ENCODE measurements at places on chromosomes 7 and 10.

GRCh38 chr10:533186-533585 lies 156.3 kb downstream of the DIP2C start:
- DNase-seq = no peak

DNA sequence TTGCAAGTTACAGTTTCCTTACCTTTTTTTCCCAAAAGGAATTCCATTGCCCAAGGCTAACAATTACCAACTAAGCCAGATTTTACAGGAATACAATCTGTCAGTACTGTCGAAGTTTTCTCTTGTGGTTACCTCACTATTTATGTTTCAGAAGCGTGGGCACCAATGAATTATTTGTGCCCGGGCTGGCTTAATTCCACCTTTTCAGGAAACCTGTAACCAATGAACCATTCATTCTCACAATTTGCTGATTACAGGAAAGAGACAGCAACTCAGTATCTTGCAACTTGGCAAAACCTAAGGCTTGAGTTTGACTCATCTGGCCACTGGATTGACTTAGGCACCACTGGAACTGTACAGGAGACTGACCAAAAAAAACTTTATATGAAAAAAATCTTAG lies 485.6 kb downstream of the INHBA start:
- no peak for DNase-seq

DNA sequence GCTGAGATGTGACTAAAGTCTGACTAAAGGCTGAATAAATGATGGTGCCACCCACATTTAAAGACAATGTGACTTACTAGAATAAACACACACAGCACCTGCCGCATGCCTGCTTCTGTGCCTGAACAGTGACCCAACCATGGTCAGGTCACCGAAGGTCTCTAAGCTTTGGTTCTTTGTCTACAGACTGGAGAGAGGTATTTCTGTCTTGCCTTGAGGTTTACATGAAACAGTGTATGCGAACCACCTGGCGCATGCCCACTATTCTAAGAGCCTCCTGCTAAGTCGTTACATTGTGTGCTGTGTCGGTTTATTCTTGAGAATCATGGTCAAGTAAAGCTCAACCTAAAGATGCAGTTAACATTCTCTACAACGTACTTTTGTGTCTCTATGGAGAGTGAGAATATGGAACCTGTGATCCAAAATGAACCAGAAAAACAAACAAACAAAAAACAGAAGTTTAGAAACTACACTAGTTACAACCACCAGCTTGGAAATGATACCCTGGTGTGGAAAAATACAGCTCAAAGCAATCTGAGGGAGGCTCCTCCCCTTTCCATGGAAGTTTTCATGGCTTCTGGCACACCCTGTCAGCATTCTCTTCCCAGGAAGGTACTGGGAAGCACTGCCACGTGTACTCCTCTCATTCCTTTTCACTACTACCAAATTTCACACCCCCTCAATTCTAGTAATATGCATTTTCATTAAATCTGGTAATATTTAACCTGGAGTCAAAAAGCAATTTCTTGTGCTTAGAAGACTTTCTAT lies 40.0 kb downstream of the VOPP1 start:
- no peak for DNase-seq

GRCh38 chr7:84821671-84822534 lies 365.0 kb downstream of the SEMA3D start:
- DNase-seq = no peak

DNA sequence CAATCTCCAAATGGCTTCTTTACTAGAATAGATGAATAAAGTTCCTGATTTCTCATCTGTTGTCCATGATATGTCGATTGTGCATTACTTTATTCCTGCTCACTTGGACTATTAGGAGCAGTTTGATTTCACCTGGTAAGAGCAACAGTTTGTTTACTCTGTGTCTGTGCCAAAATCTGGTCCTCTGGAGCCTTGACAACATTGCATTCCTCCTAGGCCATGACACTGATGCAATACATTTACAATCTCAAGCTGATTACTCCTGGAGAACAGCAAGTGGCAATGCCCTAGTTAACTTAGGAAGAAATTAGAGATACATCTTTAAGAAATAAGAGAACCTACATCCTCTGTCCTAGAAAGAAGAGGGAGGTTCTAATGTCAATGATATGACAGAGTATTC lies 71.8 kb downstream of the SGCE start:
- no peak for DNase-seq

DNA sequence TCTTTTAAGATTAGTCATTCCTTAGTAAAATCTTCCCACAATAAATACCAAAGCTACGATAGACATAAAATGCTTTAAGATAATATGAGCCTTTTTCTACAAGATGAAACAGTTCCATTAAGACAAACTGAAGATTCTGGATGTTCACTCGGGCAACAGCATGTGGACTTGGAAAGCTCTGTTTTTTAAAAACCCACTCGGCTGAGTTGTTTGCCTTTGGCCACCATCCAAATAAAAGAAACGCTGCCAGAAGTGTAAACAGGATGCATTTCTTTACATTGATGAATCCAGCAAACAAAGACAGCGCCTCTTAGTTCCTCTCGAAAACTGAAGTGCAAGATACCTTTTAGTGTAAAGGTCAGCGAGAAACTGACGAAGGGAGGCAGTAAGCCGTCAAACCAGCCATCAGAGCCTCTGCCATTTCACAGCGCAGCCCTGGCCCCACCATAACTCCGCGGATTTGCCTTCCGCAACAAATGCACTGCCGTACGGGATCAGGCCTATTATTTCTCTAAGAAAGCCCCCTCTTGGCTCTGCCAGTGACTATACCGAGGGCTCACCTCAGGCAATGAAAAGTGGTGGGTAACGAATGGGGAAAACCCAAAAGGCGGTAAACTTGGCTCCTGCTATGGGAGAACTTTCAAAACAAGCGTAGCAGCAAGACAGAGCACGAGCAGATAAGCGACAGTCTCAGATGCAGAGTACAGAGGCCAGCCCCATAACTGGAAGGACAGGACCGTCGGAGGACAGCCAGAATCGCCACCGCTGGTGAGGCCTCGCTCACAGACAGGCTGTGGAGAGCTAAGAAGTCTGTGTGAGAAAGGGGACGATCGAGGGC lies 41.4 kb downstream of the GNA12 start:
- peak; percentile 40 for DNase-seq
